AML-193 (cell line): ENCODE measurements at places on chromosomes 6 and 20.
A peak's percentile ranks its signal among the peaks of the same experiment; 100 is the strongest.

DNA sequence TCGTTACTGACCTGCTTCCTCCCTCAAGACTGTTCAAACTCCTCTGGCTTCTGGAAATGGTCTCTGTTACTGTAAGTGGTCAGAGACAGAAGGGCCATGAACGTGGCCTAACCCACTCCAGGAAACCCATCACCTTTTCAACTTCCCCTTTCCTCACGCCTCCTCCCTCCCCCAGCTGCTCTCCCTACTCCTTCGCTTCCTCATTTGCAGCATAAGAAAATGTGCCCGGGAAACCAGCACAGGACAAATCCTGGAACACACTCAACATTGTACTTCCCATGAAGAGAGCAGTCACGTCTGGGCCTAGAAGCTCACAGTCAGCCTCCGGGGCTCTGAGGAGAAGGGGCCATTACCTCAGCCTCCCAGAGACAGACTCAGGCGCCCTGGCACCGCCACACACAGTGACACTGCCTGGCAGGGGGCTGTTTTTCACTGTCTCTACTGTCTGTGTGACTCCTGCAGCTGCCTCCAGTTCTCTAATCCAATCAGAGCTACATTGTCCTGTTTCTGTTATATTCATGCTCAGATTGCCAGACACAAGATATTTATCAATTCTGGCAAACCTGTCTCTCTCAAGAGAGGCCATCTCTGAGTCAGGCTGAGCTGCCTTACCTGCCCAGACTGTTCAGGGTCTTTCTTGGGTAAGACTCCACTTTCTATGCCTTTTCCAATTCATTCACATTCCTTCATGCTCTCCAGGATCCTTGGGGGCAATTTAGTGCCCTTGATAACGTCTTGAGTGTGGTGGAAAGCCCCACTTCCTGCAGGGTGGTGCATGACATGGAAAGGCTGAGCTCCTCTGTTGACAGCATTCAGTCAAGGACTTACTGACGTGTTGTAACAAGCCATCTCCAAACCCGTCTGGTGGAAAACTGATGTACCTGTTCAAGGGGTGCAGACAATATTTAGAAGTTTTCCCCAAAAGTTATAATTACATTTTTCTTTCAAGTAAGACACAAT, 242.2 kb downstream of the HIVEP2 start:
- peak; percentile 94 for DNase-seq

- no peak for DNase-seq
These were observed 69.3 kb upstream of the EYS start for GRCh38 chr6:65776332-65776731.

DNA sequence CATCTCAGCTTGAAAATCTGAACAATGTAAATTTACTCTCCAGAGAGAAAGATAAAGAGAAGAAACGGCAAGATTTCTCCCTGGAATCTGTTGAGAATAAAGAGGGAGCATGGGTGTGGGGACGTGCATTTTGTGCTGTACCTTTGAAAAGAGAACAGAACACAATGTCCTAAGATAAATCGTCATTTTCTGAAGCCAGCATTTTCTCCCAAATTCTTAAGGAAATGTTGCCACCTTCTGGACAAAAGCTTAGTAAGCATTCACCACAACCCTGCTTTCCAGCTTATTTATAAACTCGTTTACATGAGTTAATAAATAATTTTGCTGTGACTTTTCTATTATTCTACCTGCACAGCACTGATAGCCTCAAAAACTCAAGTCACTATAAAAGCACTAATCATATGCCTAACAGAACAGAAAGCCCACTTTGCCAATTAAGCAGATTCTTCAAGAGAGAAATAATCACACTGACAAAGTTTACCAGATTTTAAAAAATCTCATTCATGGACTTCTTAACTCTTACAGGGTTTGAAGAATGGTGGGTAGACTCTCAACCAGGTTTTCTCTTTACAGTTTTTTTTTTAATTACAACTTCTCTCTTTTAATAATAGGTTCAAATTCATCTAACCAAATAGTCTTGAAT, 155.8 kb downstream of the MBOAT1 start:
- peak; percentile 51 for DNase-seq

DNA sequence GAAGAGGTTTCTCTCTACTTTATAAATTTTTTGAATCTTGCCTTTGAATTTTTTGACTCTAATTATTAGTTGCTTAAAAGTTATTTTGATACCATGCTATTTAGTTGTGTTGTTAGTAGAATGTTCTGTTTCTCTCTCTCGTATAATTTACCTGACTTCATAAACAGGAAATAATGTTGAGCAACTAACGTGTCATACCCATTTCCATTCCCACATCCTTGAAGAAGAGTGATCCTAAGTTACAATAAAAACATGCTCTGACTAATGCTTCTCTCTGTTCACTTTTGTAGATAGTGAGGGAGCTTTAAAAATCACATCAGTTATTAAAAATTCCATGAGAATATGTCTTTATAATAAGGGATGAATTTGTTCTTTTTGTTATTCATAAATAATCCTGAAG, 69.7 kb downstream of the SAMD5 start:
- DNase-seq: no peak

GRCh38 chr6:157953580-157954091, 28.0 kb upstream of the SYNJ2 start:
- no peak for DNase-seq
